ENCODE measurements at places on chromosomes 4 and X. TPM values are rescaled to one million over a fixed set of nuclear protein-coding genes. Genes with fewer than 3 reads are reported as not detected.

Gene EMCN
- not detected for total RNA-seq

Gene ZGRF1
- 7.7 TPM for total RNA-seq

Gene RXFP1
- 0.15 TPM for total RNA-seq

Gene DCK
- 15.3 TPM for total RNA-seq

Gene SMIM43
- total RNA-seq: 0.59 TPM

All from bronchus fibroblast of lung (primary cell).